ENCODE measurements at places on chromosomes 13 and 19.

DNA sequence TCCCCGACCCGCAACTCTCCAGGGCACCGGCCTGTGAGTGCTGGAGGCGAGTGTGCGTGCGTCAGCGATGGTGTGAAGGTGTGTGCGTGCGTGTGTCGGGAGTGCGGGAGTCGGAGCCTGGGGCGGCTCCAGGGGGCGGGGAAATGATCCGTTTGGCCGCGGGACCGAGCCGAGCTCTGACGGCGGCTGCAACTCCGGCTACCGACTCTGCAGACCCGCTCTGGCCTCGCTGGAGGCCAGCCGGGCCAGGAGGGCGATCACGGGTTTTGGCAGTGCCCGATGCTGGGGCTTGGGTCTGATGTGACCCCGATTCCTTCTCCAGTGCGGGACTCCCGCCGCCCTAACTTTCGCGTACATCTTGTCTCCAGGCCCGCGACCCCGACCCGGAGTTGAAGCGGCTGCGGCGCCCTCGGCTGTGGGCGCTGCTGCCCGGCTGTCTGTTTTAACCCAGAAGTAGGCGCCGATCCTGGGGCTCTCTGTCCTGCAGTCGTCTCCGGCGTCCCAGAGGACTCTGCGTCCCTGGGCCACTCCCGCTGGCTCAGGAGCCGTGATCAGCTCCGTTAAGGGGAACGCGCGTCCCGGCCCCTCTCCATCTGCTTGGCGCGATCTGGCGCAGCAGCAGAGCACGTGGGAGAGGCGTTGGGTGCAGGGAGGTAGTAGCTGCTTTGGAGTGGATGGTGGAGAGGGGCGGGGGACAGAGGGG lies 1.2 kb downstream of the CHST8 start:
- DNase-seq: no peak

GRCh38 chr13:22027566-22027965 lies 356.7 kb downstream of the FGF9 start:
- DNase-seq: no peak

DNA sequence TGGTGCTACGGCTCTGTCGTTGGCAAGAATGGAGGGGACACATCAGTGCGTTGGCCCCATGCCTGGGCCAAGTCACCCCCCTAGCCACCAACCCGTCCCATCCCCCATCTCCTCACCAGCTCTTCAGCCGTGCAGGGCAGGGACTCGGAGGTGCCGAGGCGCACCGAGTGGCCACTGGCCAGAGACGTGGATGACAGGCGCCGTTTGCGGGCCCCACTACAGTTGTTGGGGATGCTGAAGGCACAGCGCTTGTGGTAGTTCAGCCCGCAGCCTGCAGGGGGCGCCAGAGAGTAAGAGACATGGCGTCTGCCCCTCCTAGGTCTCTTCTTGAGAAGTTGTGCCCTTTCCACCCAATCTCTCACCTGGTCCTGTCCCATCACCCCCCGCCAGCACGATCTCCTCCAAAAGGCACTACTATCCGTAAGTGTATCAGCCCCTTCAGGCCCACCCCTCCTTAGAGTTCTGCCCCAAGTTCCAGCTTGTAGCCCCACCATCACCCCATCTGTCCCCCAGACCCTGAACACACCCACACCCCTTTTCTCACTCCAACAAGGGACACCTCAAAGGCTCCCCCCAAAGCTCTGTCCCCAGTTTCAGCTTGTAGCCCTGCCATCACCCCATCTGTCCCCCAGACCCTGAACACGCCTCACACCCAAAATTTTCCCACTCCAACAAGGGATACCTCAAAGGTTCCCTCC lies 12.4 kb downstream of the PRKD2 start:
- peak; percentile 74 for DNase-seq

GRCh38 chr19:16342002-16342715 lies 17.5 kb downstream of the KLF2 start:
- no peak for DNase-seq

- DNase-seq: peak; percentile 23
These were observed 1263.1 kb downstream of the PCDH9 start for GRCh38 chr13:65966991-65967451.

- DNase-seq: no peak
These were observed 53.7 kb downstream of the DPF1 start for GRCh38 chr19:38170334-38170733.

GRCh38 chr13:98299235-98299965 lies 122.3 kb upstream of the RNF113B start:
- no peak for DNase-seq

- no peak for DNase-seq
These were observed 302.6 kb downstream of the ATP8A2 start for GRCh38 chr13:25674371-25674770.

DNA sequence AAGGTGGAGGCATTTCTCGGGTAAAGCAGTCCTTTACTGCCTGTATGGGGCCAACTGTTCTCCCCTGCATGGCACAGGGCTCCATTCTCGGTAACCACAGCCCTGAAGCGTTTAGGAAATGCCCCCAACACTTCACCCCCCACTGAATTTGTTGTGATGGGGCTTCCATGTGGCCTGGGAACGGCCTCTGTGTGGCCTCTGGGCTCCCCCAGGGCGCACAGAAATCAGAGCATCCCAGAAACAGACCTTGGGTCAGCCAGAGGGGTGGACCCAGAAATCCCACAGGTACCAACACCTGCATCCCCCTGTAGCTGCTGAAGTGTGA lies 153.7 kb upstream of the VSTM2B start:
- DNase-seq: no peak

- DNase-seq: no peak
These were observed 105.3 kb downstream of the STARD13 start for GRCh38 chr13:33180122-33180804.

DNA sequence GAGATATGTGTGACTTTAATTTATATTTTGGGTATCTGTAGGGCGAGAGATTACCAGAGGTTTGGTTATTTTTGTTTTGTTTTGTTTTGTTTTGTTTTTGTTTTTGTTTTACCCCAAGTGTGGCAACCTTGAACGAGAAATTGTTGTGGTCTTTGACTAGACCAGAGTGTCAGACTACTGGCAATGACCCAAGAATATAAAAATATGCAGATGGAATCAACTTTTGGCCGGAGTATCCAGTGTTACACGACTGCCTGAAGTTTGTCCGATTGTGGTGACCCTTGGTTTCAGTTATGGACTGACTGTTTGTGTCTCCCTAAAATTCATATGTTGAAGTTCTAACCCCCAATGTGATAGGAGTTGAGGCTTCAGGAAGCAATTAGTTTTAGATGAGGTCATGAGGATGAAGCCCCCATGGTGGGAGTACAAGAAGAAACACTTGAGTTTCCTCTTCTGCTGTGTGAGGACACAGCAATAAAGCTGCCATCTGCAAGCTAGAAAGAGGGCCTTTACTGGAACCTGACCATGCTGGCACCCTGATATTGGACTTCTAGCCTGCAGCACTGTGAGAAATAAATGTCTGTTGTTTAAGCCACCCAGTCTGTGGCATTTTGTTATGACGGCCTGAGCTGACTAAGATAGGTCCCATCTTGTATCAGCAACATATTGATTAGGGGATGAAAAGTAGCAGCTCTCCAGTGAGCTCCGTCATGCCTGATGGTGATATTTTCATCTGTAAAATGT lies 261.7 kb downstream of the MTUS2 start:
- DNase-seq: no peak

GRCh38 chr13:50467156-50468110 lies 376.1 kb downstream of the DLEU7 start:
- no peak for DNase-seq

DNA sequence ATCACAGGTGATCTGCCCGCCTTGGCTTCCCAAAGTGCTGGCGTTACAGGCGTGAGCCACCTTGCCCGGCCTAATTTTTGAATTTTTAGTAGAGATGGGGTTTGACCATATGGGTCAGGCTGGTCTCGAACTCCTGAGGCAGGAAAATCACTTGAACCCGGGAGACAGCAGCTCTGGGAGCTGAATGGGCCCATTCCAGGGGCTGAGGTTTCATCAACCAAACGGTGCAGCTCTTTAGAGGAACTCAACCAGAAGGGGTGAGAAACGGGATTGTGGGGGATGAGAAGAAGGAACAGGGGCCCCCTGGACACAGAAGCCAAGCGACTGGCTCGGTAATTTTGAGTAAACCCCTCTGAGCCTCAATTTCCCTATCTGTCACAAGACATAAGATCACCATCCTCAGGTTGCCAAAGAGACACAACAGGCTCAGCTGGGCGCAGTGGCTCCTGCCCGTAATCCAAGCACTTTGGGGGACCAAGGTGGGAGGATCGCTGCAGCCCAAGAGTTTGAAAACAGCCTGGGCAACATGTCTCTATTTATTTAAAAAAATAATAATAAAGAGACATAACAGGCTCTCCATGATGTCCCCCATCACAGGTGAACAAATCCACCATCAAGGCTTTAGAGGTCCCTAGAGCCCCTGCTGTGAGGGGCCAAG lies 562 bp downstream of the IQCN start:
- no peak for DNase-seq

DNA sequence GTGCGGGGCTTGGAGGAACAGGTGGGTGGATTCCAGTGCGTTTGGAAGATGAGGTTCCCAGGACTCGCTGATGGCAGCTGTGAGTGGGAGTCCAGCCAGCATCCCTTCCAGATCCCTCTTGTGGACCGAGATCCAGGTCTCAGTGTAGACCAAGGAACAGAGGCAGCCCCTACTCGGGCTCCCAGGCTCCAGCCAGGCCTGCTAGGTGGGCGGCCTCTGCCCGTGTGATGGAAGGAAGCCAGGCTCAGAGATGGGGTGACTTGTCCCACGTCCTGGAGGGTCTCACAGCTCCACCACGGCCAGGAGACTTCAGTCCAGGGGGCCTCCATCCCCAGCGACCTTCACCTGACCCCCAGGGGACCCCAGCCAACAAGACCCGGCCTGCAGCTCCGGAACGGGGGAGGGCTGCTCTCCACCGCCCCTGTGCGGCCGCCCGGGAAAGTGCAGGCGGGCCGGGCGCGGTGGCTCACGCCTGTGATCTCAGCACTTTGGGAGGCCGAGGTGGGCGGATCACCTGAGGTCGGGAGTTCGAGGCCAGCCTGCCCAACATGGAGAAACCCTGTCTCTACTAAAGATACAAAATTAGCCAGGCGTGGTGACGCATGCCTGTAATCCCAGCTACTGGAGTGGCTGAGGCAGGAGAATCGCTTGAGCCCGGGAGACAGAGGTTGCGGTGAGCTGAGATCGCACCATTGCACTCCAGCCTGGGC lies 729 bp upstream of the MADCAM1 start:
- peak; percentile 41 for DNase-seq

- DNase-seq: peak; percentile 11
These were observed 35.6 kb downstream of the ATP11A start for GRCh38 chr13:112725346-112726015.

GRCh38 chr19:10223488-10224213 lies 7.5 kb downstream of the S1PR2 start:
- no peak for DNase-seq

DNA sequence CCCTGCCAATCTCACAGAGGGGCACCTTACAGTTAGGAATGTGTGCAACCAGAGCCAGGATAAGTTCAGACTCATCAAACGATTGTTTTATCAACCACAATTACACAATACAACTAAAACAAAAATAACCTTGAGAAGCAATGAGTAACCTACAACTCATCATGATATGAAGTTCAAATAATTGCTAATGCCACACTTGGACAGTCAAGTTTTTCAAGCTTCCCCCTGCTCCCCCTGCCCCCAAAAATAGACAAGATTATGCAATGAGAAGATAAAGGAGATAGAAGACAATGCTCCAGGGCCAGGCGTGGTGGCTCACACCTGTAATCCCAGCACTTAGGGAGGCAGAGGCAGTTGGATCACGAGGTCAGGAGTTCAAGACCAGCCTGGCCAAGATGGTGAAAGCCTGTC lies 13.6 kb upstream of the KPNA3 start:
- DNase-seq: no peak

GRCh38 chr19:47094557-47095475 lies 18.8 kb downstream of the ZC3H4 start:
- DNase-seq: peak; percentile 25

DNA sequence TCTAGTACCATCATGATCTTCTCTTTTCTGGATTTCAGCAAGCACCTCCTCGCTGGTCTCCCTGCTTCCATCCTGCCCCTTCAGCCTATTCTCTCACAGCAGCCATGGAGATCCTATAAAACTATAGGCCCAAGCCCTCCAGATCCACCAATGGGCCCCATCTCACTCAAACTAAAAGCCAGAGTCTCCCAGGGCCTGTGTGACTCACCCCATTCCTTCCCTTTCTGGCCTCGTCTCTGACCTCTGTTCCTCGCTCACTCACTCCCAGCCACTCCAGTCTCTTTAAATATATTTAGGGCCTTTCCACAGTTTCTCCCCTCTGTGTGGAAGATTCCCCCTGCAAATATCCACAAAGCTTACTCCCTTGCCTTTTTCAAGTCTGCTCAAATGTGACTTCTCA lies 89.7 kb downstream of the HSPH1 start:
- DNase-seq: no peak

- peak; percentile 48 for DNase-seq
These were observed 9.7 kb upstream of the LENG8 start for GRCh38 chr19:54439174-54439851.

DNA sequence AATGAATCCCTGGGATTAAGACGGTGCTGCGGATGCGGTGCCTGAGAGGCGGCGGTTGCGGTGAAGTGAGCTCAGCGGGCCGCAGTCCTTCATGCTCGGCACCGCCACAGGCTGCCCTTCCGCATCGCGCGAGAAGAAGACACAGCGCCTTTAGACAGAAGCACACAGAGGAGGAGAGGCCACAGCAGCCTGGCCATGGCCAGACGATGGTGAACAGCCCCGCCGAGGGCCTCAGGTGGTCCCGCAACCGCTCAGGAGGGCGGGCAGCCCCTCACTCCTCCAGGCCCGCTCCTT lies 459.2 kb downstream of the MYO16 start:
- no peak for DNase-seq

- DNase-seq: no peak
These were observed 575.0 kb upstream of the KLF12 start for GRCh38 chr13:74709226-74709625.

DNA sequence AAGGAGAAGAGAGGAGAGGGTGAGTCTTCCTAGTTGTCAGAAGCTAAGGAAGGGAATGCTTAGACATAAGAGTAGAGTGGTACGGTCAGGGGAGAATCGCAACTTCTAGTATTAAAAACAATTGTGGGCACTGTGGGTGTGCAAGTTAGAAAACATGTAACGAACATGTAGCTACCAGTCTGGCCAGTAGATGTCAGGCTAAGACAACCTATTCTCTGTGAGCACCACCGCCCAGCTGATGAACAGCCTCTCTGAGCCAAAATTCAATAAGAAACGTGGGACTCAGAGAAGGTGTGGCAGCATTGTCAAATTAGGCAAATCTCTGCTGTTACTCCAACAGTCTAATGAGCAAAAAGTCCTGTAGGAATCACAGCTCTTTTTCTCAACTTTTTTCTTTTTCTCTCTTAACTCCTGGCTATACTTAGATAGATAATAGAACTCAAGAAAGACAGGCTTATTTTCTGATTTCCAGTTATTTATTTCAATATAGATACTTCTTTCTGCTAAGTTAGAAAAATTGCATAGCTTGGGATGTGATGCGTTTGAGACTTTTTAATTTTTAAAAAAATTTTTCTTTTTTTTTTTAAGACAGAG lies 186.2 kb downstream of the USP12 start:
- peak; percentile 91 for DNase-seq

GRCh38 chr19:42576241-42576640 lies 18.5 kb downstream of the CEACAM8 start:
- no peak for DNase-seq

GRCh38 chr13:71727042-71727441 lies 140.0 kb downstream of the DACH1 start:
- no peak for DNase-seq

- DNase-seq: no peak
These were observed 187.9 kb downstream of the KATNAL1 start for GRCh38 chr13:30119476-30119875.

- no peak for DNase-seq
These were observed 61.9 kb downstream of the KDM4B start for GRCh38 chr19:5030822-5031221.

All from hematopoietic multipotent progenitor cell treated with erythropoietin and hydrocortisone succinate and interleukin-3 and kit ligand, for 8 days (in vitro differentiated cells).